Suppressor macrophage treated with lipopolysaccharide for 1 hour (primary cell): ENCODE measurements at places on chromosomes 1 and 21.

- DNase-seq: peak; percentile 79
Measured at GRCh38 chr1:182784556-182785171, 4.9 kb upstream of the NPL start.

- DNase-seq: no peak
Measured at GRCh38 chr1:175675017-175675416, 68.4 kb downstream of the TNR start.

GRCh38 chr21:29403301-29403700 is 104.6 kb downstream of the BACH1 start:
- DNase-seq: no peak

DNA sequence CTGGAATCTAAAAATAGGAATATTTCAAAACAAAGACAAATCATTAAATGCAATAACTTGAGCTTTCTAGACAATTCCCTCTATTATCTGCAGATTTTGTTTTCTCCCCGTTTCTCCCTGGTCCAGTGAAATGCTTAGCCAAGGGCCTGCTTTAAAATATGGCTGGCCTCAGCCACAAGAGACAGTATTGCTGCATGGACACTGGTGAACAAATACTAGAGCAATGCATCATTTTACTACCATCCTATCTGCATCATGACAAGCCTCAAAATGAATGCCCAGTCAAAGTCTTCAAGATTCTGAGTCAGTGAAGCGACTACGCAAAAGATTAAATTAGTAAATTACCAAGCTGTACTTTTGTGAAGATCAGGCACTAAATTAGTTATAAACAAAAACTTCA is 80.5 kb downstream of the ENAH start:
- no peak for DNase-seq

- no peak for DNase-seq
Measured at GRCh38 chr1:220885971-220886370, 6.7 kb downstream of the HLX start.

DNA sequence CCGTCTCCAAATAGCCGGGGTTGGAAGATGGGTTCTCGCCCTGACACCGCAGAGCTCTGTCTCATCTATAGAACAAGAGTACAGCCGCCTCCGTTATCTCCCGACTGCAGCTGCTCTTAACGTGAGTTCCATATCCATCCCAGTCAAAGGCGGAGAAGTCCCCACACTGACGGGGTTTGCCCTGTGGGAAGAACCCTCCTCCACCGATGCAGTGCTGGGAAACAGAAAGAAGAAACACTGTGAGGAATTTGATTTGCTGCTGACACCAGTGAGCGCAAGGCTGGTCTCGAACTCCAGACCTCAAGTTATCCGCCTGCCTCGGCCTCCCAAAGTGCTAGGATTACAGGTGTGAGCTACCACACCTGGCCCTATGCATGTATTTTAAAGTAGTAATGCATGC is 9.5 kb downstream of the ITLN2 start:
- no peak for DNase-seq

DNA sequence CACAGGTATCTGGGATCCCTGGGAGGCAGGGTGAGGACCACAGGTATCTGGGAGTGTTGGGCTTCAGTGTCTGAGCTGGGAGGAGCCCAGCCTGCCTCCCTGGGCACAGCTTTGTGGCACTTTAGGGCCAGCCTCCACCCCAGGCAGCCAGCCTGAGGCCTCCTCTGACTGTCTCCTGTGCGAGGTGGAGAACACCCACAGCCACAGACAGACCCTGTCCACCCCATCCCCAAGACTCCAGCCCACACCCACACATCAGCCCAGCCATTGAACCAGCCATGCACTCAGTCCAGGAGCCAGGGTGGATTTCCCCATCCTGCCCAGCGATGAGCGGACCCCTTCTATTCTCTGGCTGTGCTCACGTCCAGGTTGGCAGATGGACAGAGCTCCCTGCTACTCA is 21.8 kb upstream of the TNFRSF1B start:
- no peak for DNase-seq

DNA sequence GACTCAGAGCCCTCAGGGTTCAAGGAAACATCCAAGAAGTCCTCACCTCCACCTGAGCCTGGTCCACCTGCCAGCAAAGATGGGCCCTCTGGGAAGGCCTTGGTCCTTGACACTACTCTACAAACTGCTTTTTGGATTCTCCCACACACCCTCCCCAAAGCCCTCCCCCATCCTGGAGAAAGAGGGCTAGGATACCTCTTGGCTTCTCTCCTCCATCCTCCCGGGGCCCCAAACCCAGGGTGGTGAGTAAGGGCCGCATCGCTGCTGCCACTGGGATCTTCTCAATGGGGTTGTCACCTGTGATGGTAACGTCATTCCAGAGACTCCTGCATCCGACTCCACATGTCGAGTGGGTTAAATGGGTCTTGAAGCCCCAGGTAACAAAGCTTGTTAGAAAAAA is 26.6 kb downstream of the MATN1 start:
- DNase-seq: no peak
